ENCODE measurements at places on chromosomes 7 and 10.

DNA sequence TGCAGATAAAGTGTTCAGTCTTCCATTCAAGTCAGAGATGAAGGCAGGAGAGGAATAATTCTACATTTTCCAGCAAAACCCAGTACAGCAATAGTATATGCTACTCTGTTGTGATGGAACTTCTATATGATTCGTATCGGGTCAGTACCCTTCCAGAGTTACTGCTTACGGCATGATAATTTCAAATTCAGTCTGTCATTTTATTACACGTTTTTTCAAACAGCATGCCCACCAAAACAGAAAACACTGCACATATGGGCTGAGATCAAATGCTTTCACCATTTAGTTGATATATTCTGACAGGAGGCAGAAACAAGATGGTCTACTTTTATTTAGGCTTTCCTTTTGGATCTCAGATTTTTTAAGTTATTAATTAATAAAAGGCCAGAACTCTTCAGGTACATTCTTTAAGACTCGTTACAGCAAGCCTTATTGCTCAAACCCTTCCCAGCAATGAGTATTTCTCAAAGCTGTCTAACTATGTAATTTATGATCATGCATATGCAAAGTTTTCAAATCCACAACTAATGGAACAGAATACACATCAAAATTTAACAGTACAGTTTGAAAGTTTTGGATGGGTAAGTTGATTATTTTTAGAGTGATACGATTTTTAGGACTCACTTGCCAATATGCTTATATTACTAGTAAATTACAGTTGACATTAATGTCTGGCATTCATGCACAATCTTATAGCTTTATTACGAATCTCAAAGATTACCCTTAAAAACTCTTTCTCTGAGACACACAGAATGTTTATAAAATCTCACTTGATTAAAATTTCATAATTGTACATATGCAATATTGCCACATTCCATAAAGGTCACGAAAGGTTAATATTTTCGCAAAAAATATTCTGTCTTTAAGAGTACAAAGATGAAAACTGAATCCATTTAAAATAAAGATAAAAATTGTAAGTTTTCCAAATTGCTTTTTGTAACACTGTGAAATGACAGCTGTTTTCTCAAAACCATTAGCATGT is 91.0 kb downstream of the ANK3 start:
- no peak for DNase-seq

DNA sequence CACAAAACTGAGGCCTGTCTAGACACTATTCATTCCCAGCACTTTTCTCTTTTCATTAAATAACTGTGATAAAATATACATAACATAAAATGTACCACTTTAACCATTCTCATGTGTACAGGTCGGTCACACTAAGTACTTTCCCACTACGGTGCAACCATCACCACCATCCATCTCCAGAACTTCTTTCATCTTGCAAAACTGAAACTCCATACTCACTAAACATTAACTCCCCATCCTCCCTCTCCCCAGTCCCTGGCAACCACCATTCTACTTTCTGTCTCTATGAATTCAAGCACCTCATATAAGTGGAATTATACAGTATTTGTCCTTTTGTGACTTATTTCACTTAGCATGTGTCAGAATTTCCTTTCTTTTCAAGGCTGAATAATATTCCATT is 53.0 kb downstream of the ARHGAP12 start:
- DNase-seq = no peak

- no peak for DNase-seq
Observed at GRCh38 chr7:113521468-113521867, 397.3 kb downstream of the PPP1R3A start.

GRCh38 chr10:22780474-22780885 is 66.1 kb upstream of the PIP4K2A start:
- DNase-seq = no peak

DNA sequence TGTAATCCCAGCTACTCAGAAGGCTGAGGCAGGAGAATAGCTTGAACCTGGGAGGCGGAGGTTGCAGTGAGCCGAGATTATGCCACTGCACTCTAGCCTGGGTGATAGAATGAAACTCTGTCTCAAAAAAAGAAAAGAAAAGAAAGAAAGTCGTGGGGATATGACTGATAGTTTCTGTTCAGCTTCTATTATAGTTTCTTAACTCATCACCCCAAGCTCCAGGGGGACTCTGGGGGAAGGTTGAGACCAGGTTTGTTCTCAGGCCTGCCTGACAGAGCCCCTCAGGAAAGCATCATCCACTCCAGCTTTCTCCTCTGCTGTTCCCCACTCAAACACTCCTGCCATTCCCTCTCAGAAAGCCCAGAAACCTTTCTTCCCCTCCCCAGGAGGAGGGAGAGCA is 542.4 kb upstream of the GALNT17 start:
- no peak for DNase-seq

DNA sequence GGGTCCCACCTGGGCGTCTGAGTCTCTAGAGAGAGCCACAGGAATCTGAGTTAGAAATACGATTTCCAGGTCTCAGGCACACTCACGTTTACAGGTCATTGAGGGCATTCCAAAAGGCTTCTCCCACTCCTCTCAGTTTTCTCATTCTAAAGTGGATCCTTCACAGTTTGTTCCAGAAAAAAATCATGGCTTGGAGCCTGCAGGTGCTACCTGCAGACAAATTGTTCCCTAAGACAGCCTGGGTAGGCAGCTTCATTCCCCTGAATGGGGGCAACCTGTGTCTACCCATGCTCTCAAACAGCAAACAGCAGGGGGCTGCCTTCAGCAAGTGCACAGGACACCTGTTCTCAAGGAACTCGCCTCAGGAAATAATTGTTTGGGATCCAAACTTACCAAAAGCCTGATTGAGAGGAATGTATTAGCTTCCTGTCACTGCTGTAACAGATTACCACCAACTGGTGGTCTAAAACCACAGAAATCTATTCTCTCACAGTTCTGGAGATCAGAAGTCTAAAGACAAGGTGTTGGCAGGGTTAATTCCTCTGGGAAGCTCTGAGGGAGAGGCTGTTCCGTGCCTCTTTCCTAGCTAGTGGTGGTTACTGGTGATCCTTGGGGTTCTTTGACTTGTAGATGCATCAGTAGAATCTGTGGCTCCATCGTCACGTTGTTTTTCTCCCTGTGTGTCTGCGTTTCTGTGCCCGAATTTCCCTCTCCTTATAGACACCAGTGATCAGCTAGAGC is 117.2 kb downstream of the RAB11FIP2 start:
- no peak for DNase-seq

DNA sequence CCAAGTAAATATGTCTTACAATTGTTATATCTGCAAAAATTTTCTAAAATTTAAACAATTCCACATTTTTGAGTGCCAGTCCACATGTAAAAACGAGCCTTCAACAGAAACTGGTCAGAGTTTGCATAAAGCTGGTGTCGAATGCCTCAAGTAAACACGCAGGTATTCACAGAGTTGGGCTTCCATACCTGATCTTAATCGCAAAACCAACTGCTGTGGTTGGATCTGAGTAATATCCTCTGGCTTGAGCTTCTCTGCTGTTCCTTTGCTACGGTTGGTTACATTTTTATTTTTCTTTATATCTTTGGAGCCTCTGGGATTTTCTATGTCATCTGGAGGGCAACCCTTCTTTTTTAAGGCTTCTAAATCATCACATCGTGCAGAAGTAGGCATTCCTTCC is 28.4 kb downstream of the ITGB1 start:
- DNase-seq = no peak

Data from activated naive CD4-positive, alpha-beta T cell treated with anti-CD3 and anti-CD28 coated beads, Interleukin-2, amount 10 ng/mL, durations not matched to agents 7 days and 5 days (primary cell).